Forelimb muscle (tissue), 1 donor: ENCODE measurements at places on chromosomes 6 and 20.
A peak's percentile ranks its signal among the peaks of the same experiment; 100 is the strongest.

GRCh38 chr20:59374261-59374660, 73.8 kb downstream of the EDN3 start:
- DNase-seq: no peak

- DNase-seq: no peak
These were observed 71.9 kb downstream of the FAM120B start for GRCh38 chr6:170378502-170378901.

DNA sequence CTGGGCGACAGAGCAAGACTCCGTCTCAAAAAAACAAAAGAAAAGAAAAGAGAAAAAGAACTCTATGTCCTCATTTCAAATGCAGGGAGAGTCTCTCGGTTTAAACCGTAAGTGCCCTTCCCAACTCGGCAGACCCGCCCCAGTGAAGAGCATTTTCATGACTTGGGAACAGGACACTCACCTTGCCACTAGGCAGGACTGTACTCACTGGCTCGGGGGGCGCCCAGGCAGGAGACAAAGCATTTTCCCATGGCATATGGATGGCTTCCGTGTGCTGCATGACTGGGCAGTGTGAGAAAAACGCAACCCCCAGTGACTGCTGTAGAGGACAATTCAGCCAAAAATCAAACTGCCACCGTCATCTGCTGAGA, 23.7 kb upstream of the MRGBP start:
- no peak for DNase-seq

DNA sequence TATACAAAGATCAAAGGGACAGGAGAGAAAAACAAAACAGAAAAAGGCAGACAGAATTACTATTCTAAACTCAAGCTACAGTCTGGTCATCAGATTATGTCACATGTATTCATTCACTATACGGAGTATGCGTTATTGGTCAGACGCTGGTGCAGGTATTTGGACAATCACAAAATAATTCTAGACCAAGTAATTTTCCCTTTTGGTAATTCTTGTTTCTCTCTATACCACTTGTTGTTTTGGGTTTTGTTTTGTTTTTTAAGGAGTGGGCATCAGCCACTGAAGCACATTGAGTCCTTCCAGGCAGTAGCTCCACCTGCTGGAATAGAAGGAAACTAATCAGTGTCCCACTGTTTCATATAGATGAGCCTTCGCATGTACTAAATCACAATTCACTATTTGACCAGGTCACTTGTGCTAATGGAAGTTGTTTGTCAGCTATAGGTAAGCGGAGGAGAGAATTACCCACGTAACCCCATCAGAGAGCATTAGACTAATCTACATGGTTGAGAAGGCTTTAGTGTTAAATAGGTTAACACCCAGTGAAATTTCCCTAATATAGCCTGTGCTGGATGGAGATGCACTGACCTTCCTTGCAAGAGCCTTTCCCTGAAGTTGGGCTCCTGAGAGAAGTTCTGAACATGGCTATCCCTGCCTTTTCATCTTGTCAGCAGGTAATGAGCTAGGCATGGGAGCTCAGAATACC, 77.9 kb downstream of the TNFAIP3 start:
- no peak for DNase-seq

DNA sequence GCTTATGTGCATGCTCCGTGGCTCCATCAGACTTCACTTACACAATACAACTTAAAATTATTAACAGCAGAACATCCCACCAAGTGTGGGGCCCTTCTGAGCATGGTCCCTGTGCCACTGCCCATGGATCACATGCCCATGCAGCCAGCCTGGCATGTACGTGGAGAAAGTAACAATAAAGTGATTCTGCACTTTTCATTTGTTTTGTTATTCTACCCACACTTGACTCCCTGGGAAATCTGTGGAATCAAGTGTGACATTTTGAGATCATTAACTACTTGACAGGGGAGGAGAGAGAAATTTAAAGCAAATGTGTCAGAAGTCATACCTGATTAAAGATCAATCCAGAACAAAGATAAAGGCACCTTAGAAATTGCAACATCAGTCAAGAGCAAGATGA, 112.0 kb downstream of the ISM1 start:
- no peak for DNase-seq

GRCh38 chr6:137224799-137225198, 5.6 kb upstream of the IFNGR1 start:
- DNase-seq: no peak

- no peak for DNase-seq
These were observed 187.4 kb downstream of the SLC16A10 start for GRCh38 chr6:111274593-111275217.

DNA sequence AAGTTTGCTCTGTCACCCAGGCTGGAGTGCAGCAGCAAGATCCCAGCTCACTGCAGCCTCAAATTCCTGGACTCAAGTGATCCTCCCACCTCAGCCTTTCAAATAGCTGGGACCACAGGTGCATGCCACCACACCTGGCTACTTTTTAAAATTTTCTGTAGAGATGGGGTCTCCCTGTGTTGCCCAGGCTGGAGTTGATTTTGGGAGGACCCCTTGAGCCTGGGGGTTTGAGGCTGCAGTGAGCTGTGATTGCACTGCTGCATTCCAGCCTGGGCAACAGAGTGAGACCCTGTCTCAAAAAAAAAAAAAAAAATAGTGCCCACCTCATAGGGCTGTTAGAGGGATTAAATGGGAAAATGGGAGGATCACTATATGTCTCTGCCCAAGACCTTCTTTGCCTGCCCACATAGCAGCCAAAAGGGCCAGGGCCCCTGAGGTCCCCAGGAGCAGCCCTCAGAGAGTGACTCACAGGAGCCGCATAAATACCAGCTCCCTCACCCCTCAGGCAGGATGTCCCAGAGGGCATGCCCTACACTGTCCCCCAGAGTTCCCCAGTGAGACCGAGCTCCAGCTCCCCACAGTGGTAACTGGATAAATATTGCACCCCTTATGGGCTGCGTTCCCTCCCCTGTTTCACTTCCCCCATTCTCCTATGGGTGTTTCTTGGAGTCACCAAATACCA, 11.7 kb upstream of the MDGA1 start:
- no peak for DNase-seq

- no peak for DNase-seq
These were observed 17.8 kb upstream of the TMEM14A start for GRCh38 chr6:52653151-52653550.

DNA sequence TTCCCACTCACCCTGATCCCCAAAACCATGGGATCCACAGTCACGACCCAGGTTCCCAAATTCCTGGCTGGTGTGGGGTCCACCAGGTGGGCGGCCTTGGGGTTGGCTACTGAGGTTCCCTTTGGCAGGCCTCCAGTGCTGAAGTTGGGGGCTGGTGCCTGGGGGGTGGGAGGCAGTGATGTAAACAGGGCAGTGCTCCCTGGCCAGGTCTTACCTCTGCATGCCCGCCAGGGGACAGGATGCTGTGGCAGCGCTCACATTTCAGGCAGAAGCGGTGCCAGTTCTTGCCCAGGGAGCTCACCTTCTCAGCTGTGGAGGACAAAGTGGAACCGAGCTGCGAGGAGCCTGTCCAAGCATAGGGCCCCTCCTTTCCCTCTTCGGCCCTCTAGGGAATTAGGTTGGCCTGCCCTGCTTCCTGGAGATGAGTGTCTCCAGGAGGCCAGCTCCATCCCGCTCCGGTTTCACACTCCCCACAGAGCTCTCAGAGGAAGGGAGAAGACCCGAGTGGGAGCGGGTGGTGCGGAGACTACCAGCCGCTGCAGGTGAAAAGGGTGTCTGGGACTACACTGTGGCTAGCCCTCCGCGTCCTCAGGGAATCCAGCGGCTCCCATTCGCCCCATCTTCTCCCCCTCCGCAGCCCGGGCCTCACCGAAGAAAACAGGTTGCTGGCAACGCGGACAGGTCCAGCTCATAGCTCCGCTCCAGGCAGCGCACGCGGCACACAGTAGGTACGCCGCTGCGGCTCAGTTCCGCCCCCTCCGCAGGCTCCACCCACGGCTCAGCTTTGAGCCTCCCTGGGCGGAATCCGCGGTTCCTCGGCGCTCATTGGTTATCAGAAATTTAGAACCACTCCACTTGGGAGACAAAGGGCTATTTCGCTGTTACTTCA, at the start of gene CRIP3:
CRIP3 (minus strand) TSS at position 726 of the 889 bp plus-strand sequence; CDS start at position 692, 34 bp downstream.
- DNase-seq: peak; percentile 5

- no peak for DNase-seq
These were observed 49.7 kb upstream of the SNX9 start for GRCh38 chr6:157773248-157773773.

GRCh38 chr20:63688228-63689045, 8.0 kb upstream of the TNFRSF6B start:
- no peak for DNase-seq

- DNase-seq: no peak
These were observed 216.6 kb downstream of the IBTK start for GRCh38 chr6:82030761-82031503.

- DNase-seq: no peak
These were observed 34.8 kb downstream of the BLOC1S5 start for GRCh38 chr6:8029243-8029870.

GRCh38 chr6:170143401-170144150, 147.3 kb downstream of the DLL1 start:
- no peak for DNase-seq

- no peak for DNase-seq
These were observed 37.0 kb downstream of the RRBP1 start for GRCh38 chr20:17645010-17645409.

DNA sequence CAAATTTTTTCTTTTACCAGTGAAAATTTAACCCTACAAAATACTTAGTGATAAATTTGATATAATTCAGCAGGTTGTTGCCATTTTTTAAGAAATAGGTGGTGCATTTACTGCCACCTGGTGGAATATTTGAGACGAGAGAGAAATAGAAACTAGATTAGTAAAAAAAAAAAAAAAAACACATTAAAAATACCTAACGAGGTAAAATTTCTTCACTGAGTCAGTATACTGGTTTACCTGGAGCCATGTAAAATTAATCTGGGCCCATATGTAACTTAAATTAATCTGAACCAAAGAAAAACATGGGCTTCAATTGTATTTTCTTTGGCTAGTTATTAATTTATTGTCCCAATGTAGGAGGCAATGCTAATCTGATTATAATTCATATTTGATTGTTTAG, 520.8 kb downstream of the EPM2A start:
- peak; percentile 16 for DNase-seq

DNA sequence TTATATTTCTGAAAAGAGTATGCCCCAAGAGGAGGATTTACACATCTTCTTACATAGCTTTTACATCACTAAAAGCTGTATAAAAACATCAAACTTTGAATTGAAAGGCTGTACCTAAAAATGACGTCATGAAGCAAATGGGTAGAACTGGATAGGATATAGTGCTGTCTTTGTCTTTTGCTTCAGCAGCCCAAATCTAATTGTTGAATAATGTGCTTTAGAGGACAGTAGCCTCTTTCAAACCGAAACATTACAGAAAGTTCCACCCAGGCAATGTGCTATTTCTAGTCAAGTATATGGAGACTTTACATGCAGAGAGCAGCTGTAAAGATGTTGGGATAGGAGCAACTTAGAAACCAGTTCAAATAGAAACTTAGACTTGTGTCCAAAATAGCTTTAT, 51.9 kb downstream of the ADGRG6 start:
- DNase-seq: no peak

GRCh38 chr6:42049948-42050296, 402 bp upstream of the TAF8 start:
- DNase-seq: no peak

DNA sequence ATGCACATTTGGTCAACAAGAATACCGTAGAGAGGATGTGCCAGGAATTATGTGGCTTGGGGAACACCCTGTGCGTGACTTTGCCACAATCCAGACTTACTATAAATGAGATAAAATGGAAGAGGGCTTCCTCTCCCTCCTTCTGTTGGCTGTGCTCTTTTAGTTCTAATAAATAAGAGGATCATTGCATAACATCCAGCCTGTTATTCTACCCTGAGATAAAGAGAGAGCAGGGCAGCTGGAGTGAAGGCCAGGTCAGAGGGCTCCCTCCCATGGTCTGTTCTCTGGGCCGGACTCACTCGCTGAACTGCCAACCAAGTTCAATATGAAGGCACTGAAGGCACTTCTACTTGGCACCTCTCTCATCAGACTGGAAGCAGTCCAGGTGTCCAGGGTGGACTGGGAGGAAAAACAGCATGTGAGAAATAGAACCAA, 91.7 kb downstream of the MTFR2 start:
- no peak for DNase-seq

GRCh38 chr6:153099636-153100035, 31.4 kb downstream of the RGS17 start:
- DNase-seq: no peak

DNA sequence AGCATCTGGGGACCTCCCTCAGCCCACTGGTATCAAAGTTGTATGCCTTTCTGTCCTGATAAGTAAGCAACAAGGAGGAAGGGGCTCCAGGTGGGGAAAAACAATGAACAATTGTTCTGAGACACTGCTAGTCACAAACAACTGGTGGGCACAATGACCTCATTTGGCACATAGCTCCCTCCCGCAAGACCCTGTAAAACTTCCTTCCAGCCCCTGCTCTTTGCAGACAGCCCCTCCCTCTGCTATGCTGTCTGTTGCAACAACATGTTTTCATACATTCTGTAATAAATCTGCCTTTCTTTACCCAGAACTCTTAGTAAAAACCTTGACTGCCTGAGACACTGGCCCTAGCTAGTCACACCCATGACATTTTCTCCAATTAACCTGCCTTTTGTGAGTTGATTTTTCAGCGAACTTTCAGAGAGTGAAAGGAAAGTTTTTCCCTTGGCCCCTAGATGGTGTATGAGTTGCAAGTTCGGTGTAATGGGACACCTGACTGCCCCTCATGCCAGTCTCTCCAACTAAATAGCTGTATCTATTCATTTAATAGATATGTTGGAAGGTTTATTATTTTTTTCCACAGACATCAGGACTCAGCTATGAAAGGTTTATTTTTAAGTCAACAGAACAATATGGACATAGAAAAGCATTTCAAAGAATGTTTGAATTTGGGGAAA, 142.3 kb upstream of the SLC22A16 start:
- no peak for DNase-seq

DNA sequence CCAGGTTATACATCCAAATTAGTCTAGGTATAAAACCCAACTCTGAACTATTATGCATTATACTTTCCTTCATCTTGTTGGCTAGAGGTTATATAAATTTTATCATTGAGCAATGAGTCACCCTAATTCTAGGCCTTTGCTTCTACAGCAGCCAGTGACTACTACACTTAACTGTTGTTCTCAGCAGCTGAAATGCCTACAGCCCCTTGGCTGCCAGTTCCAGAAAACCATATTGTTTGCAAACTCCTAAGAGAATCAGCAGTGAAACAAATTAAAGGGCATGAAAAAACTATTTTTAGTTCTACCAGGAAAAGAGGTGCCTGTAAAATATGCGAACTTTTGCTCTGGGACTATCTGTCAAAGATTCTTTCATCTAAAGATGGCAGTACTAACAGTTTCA, 292.8 kb downstream of the FRK start:
- DNase-seq: no peak

- DNase-seq: no peak
These were observed 62.2 kb upstream of the CLDN20 start for GRCh38 chr6:155201461-155202226.

DNA sequence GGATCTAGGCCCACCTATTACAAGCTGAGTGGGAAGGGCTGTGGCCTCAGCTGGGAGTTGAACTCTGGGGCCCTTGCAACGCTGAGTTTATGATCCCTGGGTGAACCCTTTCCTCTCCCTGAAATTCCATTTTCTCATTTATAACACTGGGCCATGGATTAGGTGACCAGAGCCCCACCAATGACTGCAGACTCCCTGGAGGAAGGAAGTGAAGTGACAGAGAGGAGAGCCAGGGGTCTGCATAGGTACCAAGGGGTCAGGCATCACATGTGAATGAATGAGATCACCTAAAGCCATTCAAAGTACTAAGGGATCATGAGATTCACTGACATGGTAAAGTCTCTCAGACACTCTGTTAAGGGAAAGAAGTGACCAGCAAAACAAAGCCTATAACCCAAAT, 46.5 kb upstream of the DSN1 start:
- no peak for DNase-seq

- DNase-seq: no peak
These were observed 3.1 kb upstream of the ULBP2 start for GRCh38 chr6:149938571-149939355.
